RKO (cell line): ENCODE measurements at places on chromosomes 3 and 15.
A peak's percentile ranks its signal among the peaks of the same experiment; 100 is the strongest.

DNA sequence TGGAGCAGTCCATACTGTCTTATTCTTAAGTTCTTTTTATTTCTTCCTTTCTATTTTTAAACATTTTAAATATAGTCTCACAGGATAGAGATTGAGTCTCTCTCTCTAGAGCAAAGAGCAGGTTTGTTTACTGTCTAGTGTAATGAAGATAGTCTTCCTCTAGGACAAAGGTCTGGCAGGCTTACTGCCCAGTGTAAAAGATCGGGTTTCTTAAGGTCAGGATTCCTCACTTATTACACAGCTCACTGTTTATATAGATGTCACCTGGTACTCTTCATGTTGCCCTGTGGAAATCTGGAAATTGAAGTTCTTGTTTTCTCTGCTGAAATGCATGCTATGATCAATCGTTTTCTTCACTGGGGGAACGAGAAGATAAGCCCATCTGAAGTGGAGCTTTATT is 76.0 kb downstream of the ZBBX start:
- DNase-seq, result no peak

DNA sequence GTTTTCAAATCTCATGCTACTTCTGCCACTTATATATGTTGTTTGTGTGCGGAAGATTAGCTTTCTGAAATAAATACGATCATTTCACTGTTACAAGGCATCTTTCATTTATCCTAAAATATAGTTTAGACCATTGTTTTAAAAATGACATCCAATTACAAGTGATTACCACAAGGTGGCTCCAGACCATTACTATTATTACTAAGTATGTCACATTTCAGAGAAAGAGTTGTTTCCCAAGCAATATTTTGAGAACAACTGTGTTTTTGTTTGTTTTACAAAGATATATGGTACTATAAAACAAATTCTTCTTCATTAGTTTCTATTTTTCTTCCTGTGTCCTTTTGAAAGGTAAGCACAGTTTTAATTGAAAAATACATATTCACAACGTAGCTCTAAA is 136.0 kb upstream of the RAP2B start:
- DNase-seq, result peak; percentile 63

GRCh38 chr3:137948400-137949072 is 61.4 kb upstream of the CLDN18 start:
- no peak for DNase-seq

DNA sequence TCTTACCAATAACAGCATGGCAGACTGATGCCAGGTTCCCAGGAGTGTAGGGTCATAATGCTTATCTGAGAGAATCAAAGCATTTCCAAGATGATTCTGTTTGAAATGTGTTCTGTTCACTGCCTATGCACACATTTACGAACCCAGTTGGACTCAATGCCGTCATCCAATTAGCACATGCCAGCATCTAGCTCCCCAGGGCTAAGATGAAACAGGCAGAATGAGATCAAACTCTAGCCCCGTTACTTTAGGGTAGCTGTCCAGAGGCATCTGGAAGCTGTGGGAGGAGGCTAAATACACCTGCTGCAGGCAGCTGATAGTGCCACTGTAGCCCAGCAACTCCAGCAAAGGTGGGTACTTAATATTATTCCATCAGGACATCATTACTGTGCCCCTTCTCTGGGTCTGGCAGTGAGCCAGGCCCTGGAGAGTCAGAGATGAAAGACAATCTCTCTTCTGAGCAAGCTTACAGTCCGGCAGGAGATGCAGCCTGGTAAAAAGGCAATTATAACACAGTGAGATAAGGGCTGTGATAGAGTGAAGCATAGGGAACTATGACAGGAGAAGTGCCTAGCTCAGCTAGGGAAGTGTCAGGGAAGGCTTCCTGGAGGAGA is 156.4 kb upstream of the PPP2R3A start:
- DNase-seq, result no peak

DNA sequence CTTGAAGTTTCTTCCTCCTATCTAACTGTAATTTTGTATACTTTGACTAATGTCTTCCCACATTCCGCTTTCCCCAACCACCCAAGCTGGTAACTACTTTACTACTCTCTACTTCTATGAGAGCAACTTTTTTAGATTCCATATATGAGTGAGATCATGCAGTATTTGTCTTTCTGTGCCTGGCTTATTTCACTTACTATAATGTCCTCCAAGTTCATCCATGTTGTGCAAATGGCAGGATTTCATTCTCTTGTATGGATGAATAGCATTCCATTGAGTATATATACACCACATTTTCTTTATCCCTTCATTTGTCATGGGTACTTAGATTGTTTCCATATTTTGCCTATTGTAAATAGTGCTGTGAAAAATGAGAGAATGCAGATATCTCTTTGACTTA is 78.5 kb upstream of the CCNL1 start:
- DNase-seq, result no peak
